ENCODE measurements at places on chromosomes 2 and 18.

- peaks cover 23% of the 10 kb centered on the region for H3K36me3 ChIP-seq
- H3K27ac ChIP-seq: no peak overlapping the region
- H3K4me3 ChIP-seq: no peak overlapping the region
- no peak for DNase-seq
- no peaks in the 10 kb centered on the region for H3K27me3 ChIP-seq
Measured at GRCh38 chr18:9757827-9758621, 49.9 kb downstream of the RAB31 start.

DNA sequence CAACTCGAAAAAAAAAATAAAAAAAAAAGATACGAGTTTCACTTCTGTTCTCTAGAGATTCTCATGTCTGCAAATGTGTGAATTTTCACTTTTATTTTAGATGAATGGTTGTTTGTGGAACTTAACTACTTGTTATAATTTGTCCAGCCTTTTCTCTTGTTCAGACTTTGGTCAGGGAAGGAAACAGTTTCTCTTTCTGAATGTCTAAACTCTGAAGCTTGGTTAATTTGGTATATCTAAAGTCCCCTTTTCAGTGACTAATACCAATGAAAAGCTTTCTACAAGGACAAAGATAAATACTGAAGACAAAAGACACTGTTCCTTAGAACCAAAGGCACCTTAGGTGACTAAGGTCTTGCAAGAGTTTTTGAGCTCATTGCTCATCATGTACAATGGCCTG lies 144.4 kb upstream of the PIEZO2 start:
- no peak overlapping the region for H3K27ac ChIP-seq
- H3K27me3 ChIP-seq: no peaks in the 10 kb centered on the region
- DNase-seq: no peak
- no peaks in the 10 kb centered on the region for H3K36me3 ChIP-seq

- no peaks in the 10 kb centered on the region for H3K27me3 ChIP-seq
- no peaks in the 10 kb centered on the region for H3K36me3 ChIP-seq
- H3K4me1 ChIP-seq: no peaks in the 10 kb centered on the region
- H3K4me3 ChIP-seq: no peak overlapping the region
Measured at GRCh38 chr2:154551649-154552048, 146.8 kb upstream of the KCNJ3 start.

DNA sequence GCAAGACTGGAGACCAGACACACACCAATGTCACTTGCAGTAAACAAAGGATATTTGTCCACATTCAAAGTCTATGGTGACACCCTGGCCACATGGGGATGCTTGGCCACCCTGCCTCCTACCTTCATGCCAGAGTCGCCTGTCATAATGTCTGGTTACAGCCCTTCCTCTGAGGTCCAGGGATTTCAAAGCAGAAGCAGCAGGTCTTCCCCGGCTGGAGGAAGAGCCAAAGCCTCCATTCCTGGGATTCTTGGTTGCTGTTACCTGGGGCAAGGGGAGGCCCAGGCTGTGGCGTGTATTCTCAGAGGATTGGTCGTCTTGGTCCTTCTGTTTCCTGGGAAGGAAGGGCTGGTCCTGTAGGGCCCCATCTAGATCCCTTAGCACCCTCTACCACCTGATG lies 2.3 kb upstream of the ALPP start:
- peaks cover 2% of the 10 kb centered on the region for H3K36me3 ChIP-seq
- no peak overlapping the region for H3K4me3 ChIP-seq
- H3K27ac ChIP-seq: no peak overlapping the region
- peaks cover 19% of the 10 kb centered on the region for H3K4me1 ChIP-seq

- H3K4me3 ChIP-seq: no peak overlapping the region
- no peak overlapping the region for H3K27ac ChIP-seq
- no peaks in the 10 kb centered on the region for H3K27me3 ChIP-seq
- H3K36me3 ChIP-seq: peaks cover 6% of the 10 kb centered on the region
- H3K4me1 ChIP-seq: no peaks in the 10 kb centered on the region
Measured at GRCh38 chr2:45496869-45497268, 114.2 kb downstream of the SRBD1 start.

- DNase-seq: no peak
- H3K27me3 ChIP-seq: no peaks in the 10 kb centered on the region
- H3K4me1 ChIP-seq: peaks cover 15% of the 10 kb centered on the region
- no peaks in the 10 kb centered on the region for H3K36me3 ChIP-seq
- no peak overlapping the region for H3K27ac ChIP-seq
Measured at GRCh38 chr2:217293607-217294006, 433.7 kb upstream of the TNP1 start.

GRCh38 chr2:233745073-233745755 lies 14.9 kb upstream of the UGT1A1 start:
- H3K27me3 ChIP-seq: no peaks in the 10 kb centered on the region
- H3K27ac ChIP-seq: no peak overlapping the region
- H3K4me1 ChIP-seq: no peaks in the 10 kb centered on the region
- no peak overlapping the region for H3K4me3 ChIP-seq
- no peaks in the 10 kb centered on the region for H3K36me3 ChIP-seq

DNA sequence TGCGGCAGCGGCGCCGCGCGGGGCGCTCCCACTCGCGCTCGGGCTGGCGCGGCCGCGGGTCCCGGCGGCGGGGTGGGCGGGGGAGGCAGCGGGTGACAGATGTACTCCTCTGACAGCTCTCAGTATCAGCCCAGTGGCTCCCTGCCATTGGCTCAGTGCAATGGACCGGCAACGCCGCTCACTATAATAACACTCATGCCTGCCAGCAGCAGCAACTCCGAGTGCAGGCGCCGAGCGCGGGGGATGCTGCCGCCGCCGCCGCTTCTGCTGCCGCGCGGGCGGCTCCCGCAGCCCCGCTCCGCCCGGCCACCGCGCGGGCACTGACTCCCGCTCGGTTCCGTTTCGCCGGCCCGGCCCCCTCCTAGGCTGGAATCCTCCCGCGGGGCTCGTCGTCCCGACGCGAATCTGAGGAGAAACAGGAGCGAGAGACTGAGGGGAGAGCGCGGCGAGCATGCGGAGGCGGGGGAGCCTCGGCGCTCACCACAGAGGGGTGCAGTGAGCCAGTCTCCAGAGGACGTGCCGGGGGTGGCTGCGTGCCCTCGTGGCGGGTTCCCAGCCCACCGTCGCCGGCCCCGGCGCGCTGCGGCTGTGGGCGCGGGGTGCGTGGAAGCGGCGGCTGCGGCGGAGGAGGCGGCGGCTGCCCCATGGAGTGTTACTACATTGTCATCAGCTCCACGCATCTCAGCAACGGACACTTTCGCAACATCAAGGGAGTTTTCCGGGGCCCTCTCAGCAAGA lies at the start of gene ZNF804A:
ZNF804A (plus strand) TSS at position 214 of the 738 bp plus-strand sequence; CDS start at position 645, 431 bp downstream.
- H3K27me3 ChIP-seq: no peaks in the 10 kb centered on the region
- peak within 1 kb of the TSS; percentile 85 for H3K4me3 ChIP-seq
- peaks cover 3% of the 10 kb centered on the region for H3K4me1 ChIP-seq
- no peaks in the 10 kb centered on the region for H3K36me3 ChIP-seq
- peak; percentile 25 for DNase-seq

DNA sequence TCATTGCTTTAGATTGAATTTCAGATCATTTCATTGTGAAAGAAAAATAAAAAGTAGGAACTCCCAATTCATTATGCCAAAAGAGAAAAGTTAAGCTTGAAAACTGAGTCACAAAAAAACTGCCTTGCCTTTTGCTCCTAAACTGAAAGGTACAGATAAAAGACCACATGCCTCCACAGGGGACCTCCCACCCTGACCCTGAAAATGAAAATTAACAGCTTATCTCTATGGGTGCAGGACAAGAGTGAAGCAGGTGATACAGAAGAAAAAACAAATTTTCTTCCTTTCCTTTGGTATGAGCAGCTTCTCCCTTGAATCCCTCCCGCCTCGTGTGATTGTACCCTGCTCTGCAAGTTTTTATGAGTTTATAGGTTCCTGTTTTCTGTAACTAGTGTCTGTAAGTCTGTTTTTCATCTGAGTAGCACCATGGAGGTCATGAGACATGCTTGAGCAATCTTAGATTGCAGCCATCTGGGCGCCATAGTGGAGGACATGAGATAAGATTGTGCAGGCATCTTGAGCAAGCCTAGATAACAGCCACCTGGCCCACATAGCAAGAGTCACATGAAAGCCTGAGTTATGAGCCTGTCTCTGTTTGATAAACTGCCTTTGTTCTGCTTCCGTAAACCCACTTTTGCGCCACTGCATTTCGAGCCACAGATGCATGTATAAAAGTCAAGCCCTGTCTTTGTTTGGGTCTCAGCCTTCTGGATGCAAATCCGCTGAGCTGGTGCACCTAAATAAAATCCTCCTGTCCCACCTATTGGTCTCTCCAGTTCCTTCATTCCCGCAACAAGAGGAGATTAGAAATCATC lies 56.2 kb upstream of the DYNC1I2 start:
- no peaks in the 10 kb centered on the region for H3K36me3 ChIP-seq
- peak; percentile 97 for DNase-seq
- no peak overlapping the region for H3K4me3 ChIP-seq
- H3K27ac ChIP-seq: no peak overlapping the region
- H3K27me3 ChIP-seq: no peaks in the 10 kb centered on the region

DNA sequence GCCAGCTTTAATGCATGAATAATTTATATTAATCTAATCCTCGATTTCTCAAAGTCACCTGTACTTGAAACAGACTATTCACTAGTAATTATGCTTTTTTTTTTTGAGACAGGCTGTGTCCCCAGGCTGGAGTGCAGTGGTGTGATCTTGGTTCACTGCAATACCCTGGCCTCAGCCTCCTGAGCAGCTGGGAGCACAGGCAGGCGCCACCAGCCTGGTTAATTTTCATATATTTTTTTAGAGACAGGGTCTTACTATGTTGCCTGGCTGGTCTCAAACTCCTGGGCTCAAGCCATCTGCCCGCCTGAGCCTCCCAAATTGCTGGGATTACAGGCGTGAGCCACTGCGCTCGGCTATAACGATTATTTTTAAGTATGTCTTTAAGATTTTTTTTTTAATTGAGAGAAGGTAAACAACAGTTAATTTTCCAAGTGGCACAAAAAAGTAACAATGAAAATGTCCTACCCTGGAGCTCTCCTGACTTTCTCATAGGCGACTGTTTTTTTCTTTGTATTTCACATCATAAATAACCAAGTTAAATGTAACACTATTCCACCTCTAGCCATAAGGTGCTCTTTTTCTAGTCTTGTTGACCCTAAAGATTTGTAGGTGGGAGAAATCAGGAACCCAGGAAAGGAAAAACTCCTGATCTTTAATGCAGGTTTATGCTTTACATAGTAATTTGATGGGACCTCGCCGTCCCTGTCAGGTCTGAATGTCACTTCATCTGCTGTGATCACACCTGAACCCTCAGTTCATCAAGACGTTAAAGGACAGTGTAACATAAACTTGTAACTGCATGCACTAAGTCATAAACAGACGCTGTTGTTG lies 1.3 kb upstream of the ANKRD12 start:
- H3K27me3 ChIP-seq: no peaks in the 10 kb centered on the region
- H3K4me3 ChIP-seq: peak overlapping the region; percentile 89
- H3K27ac ChIP-seq: peak overlapping the region; percentile 82
- H3K4me1 ChIP-seq: no peaks in the 10 kb centered on the region
- H3K36me3 ChIP-seq: peaks cover 6% of the 10 kb centered on the region

DNA sequence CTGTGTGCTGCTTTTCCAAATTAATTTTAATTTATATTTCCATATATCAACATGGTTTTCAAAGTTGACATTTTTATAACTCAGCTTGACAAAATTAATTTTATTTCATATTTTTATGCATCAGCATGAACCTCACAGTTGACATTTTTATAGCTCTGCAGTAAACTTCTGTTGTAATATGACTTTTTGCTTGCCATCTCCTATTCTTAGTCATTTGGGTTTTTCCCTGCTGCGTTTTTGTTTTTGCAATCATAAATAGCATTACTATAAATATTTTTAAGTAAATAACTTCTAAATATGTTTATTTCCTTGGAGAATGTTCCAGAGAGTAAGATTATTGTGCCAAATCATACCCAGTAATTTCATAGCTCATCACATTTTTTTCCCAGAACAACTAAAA lies 21.0 kb upstream of the L3MBTL4 start:
- no peak for DNase-seq
- H3K27ac ChIP-seq: no peak overlapping the region
- no peaks in the 10 kb centered on the region for H3K4me1 ChIP-seq
- H3K36me3 ChIP-seq: no peaks in the 10 kb centered on the region
- H3K4me3 ChIP-seq: no peak overlapping the region

GRCh38 chr2:143996974-143997373 lies 522.9 kb downstream of the ZEB2 start:
- DNase-seq: no peak
- no peak overlapping the region for H3K27ac ChIP-seq
- no peaks in the 10 kb centered on the region for H3K27me3 ChIP-seq
- no peaks in the 10 kb centered on the region for H3K4me1 ChIP-seq
- no peaks in the 10 kb centered on the region for H3K36me3 ChIP-seq
